BJ (cell line): ENCODE measurements at places on chromosomes 13 and 19.

- DNase-seq, result no peak
Observed at GRCh38 chr13:59982631-59983382, 180.9 kb downstream of the DIAPH3 start.

DNA sequence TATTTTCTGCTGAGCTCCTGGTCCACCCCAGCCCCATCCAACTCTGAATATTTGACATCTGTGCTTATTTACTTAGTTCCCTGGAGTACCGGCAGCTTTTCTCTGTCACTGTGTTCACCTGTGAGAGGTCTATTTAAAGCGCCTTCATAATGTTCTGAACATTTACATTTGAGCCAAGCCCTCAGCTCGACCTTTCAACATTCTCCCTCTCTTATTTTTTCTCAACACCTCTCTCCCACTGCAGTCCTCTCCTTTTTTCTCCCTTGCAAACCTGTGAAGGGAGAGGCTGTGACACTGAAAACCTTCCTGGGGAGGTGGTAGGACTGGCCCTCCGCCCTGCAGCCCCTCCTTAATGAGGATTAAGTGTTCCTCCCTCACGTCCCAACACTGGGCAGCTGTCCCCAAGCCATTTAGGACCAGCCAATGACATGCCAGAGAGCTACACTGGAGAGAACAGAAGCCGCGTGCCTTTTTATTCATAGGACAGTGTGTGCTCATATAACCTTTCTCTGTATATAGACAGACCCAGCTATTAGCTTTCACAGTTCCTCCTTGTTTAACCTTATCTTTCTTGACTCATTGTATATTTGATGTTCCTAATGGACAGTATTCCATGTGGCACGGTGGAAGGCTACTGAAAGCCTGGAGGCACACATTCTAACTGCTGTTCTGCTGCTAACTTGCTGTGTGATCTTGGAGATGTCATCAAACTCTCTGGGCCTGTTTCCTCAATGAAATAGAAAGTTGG is 134.8 kb downstream of the NUFIP1 start:
- no peak for DNase-seq

GRCh38 chr19:12660980-12661379 is 5.6 kb downstream of the MAN2B1 start:
- no peak for DNase-seq

DNA sequence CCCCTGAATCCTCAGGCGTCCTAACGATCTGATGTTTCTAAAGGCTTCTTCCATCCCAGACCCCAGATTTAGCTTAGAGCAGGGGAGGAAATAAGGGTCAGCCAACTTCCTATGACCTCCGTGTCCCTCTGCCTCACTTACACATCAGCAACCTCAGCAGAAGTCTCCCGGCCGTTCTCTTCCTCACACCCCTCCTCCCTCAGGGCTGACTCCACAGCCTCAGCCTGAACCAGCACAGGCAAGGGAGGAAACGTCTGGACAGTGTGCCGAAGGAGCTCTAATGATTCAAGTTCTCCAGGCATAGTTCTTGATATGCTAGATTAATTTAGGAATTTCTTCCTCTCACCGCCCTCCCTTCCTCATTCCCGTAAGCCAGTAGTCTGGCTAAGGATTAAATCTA is 121.4 kb downstream of the NUFIP1 start:
- DNase-seq, result no peak

GRCh38 chr13:91078093-91078679 is 269.3 kb upstream of the MIR17HG start:
- no peak for DNase-seq

- no peak for DNase-seq
Observed at GRCh38 chr13:26025771-26026170, 26.0 kb downstream of the SHISA2 start.

DNA sequence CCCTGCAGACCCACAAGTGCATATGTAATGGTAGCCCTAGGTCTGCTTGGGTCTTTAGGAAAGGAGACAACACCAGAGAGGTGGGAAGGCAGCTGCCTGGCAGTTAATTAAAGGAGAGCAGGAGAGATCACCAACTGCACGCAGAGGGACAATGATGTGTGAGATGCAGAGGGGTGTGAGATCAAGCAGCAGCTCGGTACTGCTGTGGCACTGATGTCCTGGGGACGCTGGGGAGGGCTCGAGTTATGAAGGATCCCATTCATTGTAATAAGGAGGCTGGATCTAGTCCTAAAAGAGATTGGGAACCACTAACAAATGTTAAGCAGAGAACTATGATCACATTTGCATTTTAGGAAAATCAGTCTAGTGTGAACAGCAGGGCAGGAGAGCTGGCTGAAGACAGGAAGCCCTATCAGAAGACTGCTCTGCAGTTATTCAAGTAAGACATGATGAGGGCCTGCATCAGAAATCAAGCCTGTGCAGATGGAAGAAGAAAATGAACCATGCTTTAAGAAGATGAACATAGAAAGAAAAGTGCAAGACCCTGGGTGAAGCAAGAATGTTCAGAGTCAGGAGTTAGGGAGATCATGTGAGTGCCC is 80.4 kb downstream of the DLEU7 start:
- no peak for DNase-seq

DNA sequence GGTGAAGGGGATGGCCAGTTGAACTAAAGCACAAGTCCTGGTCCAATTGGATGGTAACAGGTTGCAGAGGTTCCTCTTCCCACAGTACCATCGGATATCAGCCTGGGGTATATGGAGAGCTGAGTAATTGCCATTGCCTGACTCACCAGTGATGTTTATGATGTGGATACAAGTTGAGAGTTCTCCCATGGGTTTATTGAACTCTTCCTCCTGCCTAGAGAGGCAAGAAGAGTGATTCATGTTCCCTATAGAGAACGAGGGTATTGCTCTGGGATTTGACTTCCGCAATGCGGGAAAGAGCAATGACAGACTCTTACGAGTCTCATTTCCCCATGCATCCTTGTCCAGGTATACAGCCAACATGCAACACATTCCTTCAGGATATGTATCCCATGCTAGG is 111.3 kb upstream of the PCDH9 start:
- no peak for DNase-seq

GRCh38 chr13:28379371-28380083 is 115.4 kb downstream of the FLT1 start:
- no peak for DNase-seq

DNA sequence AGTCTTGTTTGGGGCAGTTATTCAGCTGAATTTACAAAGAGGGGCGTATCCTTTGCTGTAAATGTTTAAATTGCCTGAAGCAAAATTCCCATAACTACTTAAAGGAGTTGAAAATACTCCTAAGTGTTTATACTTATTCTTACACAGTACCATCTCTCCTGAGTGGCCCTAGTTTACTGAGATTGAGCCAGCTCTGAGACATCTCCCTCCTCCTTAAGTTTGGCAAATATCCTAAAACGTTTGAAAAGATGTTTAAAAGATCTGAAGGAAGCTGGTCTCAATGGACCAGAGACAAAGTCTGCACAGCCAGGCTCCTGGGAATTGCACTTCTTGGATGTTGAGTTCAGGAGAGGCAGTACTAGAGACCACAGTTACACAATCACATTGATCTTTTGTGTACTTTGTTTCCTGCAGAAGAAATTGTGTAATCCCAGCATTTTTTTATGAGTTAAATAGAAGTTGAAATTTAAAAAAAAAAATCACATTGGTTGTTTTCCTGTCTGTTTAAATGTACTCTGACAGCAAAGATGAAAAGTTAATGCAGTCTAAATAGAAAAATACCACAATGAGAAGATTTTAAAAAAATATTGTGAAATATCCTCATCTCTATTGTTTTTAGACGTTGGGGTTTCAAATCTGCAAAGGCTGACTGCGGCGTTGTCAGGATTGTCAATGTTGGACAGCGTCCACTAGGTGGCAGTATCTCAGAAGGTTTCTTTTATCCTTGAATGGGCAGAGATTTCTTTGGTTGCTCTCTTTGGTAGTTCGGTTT is 20.7 kb downstream of the TNFSF11 start:
- DNase-seq, result peak; percentile 13

DNA sequence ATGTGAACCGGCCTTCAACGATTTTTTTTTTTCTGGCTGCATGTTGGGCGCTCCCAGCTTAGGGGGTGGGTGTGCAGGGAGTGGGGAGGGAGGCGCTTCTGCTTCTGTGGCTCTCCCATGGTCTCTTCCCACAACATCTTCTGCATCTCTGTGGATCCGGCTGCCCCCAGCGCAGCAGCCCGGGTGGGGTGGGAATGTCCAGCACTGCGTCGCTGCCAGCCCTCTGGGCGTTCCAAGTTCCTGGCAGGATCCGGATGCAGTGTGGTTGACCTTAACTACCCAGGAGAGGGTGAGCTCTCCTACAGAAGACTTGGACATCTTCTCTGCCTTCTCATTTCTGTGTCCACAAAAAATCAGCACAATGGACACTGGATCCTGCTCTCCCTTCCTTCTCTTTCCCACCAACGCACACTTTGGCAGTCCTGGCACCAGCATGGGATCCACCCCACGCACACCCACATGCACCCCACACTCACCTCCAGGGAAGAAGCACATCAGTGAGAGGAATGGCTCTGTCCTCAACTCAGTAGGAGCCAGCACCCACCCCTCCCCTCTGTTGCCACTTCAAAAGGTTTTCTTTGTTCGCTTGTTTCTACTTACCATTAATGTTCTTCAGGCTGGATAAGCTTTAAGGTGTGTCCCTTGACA is 177.3 kb downstream of the COL4A1 start:
- no peak for DNase-seq

GRCh38 chr13:110921695-110922094 is 6.8 kb upstream of the ANKRD10 start:
- DNase-seq, result no peak

DNA sequence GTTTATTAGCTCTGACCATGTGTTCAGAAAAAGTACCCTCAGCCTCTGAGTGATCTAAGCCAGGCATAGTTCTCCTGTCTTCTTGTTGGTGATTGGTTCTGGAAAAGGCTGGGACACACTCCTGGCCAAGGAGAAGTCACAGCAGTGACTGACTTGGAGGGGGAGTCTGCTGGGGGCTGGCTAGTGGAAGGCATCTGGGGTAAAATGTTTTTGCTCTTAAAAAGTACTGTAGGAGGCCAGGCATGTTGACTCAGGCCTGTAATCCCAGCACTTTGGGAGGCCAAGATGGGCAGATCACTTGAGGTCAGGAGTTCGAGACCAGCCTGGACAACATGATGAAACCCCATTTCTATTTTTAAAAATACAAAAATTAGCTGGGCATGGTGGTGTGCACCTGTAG is 21.7 kb downstream of the FAM187B start:
- no peak for DNase-seq

DNA sequence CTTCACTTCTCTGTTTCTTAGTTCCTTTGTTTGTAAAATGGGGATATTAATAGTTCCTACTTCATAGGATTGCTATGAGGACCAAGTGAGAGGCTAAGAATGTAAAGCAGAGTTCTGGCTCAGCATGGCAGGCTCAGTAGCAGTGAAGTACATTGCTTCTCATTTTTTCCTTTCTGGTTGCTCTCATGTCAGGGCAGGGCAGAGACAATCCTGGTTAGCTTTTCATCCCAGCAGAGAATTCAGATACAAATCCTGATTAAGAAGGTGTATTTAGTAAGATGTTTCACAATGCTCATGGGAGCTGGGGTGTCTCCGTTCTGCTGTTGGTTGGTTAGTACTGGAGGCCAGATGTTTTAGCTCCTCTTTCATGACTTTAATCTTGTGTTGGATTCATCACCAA is 42.9 kb downstream of the WASF3 start:
- peak; percentile 15 for DNase-seq

GRCh38 chr19:39167461-39168257 is 29.1 kb upstream of the NCCRP1 start:
- no peak for DNase-seq

- no peak for DNase-seq
Observed at GRCh38 chr13:89455741-89456140, 1784.6 kb downstream of the SLITRK5 start.

DNA sequence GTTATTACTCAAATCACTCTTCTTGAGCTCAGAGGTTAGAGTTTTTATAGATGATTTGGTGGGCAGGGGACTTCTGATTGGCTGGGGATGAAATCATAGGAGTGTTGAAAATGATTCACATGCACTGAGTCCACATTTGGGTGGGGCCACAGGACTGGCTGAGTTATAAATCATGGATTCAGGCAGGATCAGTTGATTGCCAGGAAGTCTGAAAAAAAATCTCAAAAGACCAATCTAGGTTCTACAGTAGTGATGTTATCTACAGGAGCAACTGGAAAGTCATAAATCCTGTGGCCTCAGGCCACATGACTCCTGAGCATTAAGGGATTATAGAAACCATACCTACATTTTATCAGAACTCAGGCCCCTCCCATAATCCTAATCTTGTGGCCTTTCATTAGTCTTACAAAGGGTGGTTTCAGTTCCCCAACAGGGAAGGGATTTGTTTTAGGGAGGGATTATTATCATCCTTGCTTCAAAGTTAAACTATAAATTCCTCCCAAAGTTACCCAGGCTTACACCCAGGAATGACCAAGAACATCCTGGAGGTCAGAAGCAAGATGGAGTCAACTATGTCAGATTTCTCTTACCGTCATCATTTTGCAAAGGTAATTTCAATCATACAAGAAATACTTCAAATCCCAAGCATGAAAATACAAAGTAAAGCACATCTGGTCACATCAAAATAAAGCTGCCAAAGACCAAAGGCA is 5.6 kb upstream of the CCDC70 start:
- DNase-seq, result no peak
